ENCODE measurements at places on chromosomes 6 and 20.

DNA sequence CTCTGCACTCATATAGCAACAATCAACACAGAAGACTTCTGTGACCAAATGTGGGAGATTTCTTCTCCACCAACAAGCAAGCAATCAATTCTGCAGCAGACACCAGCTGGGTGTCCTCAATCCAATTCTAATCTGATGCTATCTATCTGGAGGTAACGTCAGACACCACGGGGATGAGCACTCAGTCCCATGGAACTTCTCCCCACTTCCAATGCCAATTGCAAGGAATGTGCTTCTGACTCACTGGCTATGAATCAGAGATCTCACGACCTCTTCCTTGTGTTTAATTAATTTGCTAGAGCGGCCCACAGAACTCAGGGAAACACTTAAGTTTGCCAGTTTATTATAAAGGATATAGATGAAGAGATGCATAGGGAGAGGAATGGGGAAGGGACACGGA is 103.5 kb upstream of the SIRPG start:
- no peak for DNase-seq

- DNase-seq, result peak; percentile 82
Measured at GRCh38 chr20:57473246-57474048, 51.5 kb downstream of the CTCFL start.

DNA sequence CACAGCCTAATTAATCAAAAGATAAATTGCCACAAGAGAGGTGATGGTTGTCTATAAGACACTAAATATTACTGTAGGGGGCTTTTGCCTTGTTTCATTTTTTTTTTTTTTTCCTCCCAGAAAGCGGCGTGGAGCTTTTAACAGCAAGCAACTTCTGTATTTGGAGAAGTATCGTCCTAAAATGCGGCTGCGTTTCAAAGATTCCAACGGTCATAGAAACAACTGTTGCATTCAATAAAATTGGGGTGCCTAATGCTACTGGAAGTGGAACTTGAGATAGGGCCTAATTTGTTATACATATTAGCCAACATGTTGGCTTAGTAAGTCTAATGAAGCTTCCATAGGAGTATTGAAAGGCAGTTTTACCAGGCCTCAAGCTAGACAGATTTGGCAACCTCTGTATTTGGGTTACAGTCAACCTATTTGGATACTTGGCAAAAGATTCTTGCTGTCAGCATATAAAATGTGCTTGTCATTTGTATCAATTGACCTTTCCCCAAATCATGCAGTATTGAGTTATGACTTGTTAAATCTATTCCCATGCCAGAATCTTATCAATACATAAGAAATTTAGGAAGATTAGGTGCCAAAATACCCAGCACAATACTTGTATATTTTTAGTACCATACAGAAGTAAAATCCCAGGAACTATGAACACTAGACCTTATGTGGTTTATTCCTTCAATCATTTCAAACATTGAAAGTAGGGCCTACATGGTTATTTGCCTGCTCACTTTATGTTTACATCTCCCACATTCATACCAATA is 7.8 kb downstream of the LOC128125822 start:
- DNase-seq, result no peak

DNA sequence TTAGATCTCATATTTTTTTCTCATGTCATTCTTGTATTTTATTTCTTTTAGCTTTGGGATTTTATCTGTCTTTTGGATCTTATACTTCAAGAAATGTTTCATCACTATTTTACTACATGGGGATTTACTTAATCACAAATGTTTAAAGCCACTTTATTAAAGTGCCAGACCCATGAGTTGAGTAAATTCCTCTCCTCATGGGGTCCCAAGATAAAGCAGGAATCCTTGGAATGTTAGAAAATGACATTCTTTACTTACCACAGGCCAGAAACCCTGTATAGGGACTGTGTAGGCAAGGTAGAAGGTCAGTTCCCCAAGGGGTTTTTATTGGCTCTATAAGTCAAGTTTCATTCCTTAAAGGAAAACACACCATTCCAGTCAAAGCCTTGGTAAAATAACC is 28.4 kb upstream of the OR2J2 start:
- DNase-seq, result no peak

GRCh38 chr6:148693882-148694484 is 52.8 kb upstream of the UST start:
- DNase-seq, result no peak

Data from DMS153 (cell line).